ENCODE measurements at places on chromosomes 7 and 10.

GRCh38 chr7:143327903-143328302 lies 12.0 kb downstream of the CLCN1 start:
- no peak for DNase-seq

DNA sequence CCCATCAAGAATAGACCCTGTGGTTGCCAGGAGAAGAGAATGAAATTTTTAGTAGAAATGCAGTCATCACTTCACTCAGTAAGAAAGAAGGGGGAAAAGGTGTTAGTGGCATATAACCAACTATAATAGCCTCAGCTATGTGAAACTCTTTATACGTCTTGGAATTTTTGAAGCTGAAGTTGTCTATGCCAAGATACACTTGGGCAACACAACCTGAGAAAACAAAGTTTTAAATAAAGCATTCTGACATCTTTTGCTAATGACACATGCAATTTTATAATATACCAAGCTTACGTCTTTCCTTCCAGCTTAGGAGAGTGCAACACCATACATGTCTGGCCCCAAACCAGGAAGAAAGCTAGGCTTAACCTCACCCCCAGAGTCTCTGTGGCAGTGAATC lies 40.8 kb upstream of the ZNF438 start:
- no peak for DNase-seq

DNA sequence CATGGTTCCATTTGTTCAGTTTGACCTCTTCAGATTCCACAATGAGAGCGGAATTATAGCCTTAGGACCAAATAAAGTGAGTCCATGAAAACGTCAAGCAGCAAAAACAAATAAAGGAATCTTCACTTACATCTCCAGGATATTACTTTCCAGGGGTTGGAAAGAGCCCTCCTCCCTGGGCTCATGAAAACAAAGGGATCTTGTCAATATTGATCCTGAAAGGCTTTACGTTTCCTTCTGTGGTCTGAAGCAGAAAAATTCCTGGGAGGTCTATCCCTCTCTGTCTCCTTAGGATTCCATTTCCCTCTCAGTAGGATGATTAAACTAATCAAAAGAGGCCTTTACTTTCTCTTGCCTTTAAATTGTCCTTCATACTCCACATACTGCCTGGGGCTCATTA lies 293.5 kb downstream of the GPAM start:
- no peak for DNase-seq

GRCh38 chr7:83469076-83469475 lies 179.9 kb downstream of the SEMA3E start:
- DNase-seq = no peak

DNA sequence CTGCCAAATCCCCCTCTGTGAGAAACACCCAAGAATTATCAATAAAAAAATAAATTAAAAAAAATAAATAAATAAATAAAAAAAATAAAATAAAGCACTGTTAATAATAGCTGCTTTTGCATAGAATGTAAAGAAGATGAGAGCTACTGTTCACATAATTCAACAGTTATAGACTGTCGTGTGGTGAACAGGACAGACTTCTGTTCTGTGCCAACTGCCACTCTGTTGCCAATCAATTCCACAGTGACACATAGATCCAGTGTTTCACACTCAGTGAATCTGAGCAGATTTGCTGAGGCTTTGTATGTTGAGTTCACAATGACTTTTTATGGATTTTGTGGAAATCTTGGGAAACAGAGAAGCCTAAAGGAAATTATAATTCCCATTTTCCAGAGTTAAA lies 14.9 kb downstream of the ARHGAP19 start:
- no peak for DNase-seq

GRCh38 chr7:16891874-16892643 lies 10.3 kb upstream of the AGR3 start:
- no peak for DNase-seq

GRCh38 chr10:108735380-108735779 lies 1187.9 kb downstream of the XPNPEP1 start:
- DNase-seq = no peak

DNA sequence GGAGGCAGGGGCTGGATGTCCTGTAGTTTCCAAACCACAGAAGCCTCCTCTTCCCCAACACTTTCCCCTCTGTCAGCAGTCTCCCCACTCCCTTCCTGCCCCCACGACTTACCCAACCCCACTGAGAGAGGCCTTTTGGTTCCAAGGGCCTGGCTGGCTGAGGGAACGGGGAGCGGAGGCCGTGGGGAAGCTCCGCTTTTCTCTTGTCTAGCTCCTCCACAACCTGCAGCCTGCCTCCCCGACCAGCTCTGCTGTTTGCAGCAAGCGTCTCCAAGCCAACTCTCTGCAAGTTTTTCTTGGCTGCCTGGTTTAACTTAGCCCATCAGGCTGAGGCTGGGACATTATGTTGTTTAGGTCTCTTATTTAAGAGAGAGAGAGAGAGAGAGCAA lies 126.8 kb downstream of the NEURL1 start:
- no peak for DNase-seq

DNA sequence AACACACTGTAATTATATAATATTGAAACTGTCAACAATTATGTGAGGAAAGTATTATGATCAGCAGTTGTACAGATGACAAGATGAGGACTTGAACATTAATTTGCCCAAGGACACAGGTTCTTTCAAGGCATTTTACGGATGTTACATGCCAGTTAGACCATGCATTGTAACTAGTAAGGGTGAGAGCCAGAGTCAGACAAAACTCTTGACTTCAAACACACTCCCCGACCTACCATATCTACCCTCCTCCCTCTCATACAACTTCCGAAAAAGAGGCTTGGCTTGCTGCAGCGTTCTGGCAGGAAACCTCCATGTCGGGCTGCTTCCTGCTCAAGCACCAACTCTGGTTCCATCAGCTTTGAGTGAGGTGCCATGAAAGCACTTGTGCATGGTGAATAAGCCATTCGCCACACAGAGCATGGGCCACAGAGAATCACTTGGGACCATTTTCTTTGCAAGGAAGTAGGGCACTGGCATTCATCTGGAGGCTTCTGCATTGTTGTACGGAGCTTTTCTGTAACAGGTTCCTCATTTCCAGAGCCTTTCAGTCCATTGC lies 53.2 kb downstream of the FOXI2 start:
- DNase-seq = no peak
